ENCODE measurements at places on chromosomes 2 and 18.

DNA sequence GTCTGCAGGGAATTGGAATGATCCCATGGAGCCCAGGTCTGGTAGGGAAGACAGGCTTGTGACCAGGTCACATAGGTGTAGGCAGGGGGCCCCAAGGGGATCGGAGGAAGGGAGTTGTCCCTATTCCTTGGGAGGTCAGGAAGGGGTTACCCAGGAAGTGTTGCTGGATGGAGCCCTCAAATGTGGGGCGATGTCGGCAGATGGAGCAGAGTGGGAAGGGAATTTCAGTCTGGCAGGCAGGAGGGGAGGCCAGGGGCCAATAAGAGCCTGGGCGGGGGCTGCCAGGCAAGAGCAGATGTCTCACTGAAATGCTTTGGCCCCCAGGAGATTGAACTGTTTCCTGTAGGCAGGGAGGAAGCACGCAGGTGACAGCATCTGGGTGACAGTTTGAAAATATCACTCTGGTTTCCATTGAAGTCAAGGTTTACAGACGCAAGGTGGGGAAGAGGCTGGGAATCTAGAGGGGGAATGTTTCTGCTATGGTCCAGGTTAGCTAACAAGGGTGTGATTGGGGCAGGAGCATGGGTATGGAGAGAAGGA is 81.5 kb upstream of the SMAD2 start:
- DNase-seq: no peak

- DNase-seq: no peak
Measured at GRCh38 chr18:59566533-59566971, 130.7 kb downstream of the CCBE1 start.

- no peak for DNase-seq
Measured at GRCh38 chr2:96258166-96259022, 7.4 kb downstream of the TMEM127 start.

- no peak for DNase-seq
Measured at GRCh38 chr18:63339920-63340484, 20.4 kb upstream of the BCL2 start.

GRCh38 chr18:70366670-70367069 is 77.8 kb downstream of the SOCS6 start:
- no peak for DNase-seq

- DNase-seq: no peak
Measured at GRCh38 chr2:18752667-18753422, 163.5 kb upstream of the NT5C1B start.

- DNase-seq: no peak
Measured at GRCh38 chr2:208360259-208361076, 46.1 kb upstream of the PTH2R start.

GRCh38 chr2:152465541-152465940 is 130.6 kb downstream of the FMNL2 start:
- DNase-seq: no peak

GRCh38 chr18:58761241-58761969 is 90.1 kb downstream of the MALT1 start:
- DNase-seq: peak; percentile 35

All from GM12891 (cell line).